ENCODE measurements at places on chromosomes 5 and 9.

GRCh38 chr5:158716668-158717067, 383.0 kb downstream of the EBF1 start:
- no peak for DNase-seq

DNA sequence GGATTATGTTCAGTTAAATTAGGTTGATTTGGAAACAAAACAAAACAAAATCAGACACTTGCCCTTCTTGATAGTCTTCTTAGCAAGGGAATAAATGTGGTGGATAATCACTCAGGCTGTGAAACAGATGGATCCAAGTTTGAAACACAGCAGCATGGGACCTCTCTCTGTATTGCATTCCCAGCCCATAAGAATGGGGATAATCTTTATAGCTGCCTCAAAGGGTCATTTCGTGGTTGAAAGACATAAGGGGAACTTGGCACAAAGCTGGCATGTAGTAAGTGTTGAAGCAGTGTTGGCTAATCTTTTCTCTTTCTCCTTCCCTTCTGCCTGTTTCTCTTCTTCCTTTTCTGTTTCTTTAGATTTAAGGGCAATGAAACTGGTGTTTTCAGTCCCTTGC, 333.9 kb upstream of the TLE4 start:
- no peak for DNase-seq

- DNase-seq = peak; percentile 37
Measured at GRCh38 chr5:50962934-50963872, 296.8 kb downstream of the PARP8 start.

DNA sequence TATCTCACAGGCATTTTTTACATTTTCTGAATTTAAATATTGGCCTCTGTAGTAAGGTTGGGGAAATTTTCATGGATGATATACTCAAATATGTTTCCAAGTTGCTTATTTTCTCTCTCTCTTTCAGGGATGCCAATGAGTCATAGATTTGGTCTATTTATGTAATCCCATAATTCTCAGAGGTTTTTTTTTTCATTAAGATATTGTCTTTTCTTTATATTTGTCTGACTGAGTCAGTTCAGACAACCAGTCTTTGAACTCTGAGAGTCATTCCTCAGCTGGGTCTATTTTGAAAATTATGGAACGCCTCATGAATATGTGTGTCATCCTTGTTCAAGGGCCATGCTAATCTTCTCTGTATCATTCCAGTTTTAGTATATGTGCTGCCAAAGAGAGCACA, 223.2 kb downstream of the PCSK1 start:
- DNase-seq = no peak

GRCh38 chr5:157130925-157131324, 11.7 kb downstream of the MED7 start:
- no peak for DNase-seq

DNA sequence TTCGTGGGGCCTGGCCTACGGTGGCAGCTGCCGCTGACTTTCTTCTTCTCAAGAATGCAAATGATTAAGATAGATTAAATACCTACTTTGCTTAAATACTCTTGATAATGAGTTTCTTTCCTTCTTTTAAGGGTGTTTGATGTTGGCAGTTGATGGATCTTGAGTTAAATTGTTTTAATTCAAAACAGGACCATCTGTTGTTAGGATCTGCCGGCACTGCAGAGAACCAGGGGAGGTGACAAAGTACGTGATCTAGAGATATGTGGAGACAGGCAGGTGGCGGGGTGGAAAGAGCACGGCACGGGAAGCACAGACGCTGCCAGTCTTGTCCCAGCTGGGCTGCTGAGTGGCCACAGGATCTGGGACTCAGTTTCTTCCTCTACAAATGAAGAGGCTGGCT, 37.9 kb downstream of the MED27 start:
- no peak for DNase-seq

DNA sequence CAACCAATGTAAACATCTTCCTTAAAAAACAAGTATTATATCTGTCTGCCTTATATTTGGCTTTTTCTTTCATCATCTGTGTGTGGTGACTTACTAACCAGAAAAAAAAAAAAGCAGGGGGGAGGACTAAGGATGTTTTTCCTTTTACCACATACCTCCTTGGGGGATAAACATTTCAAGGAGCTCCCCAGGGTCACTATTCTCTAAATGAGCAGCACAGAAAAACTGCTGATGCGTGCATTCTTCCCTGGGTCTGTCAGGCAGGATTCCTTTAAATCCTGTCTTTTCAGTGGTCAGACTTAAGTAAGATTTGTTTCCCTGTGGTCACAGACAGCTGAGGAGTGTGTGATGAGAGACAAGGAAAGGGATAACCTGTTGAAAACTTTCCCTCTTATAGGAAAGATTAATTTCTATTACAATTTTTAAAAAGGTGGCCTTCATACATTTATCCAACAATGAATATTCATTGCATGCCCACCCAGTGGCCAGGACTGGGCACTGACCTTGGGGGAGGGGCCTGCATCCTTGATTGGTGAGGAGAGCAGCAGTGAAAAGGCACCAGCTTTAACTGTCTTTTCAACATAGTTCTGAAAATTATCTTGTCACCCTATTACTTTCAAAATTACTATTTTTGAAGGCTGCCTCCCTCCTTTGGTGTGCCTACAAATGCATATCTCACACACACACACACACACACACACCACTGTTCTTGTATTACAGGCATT, 123.1 kb downstream of the TLE4 start:
- DNase-seq = no peak

GRCh38 chr9:76465442-76466298, 6.7 kb downstream of the GCNT1 start:
- DNase-seq = no peak

- no peak for DNase-seq
Measured at GRCh38 chr5:107424491-107424890, 246.2 kb downstream of the EFNA5 start.

DNA sequence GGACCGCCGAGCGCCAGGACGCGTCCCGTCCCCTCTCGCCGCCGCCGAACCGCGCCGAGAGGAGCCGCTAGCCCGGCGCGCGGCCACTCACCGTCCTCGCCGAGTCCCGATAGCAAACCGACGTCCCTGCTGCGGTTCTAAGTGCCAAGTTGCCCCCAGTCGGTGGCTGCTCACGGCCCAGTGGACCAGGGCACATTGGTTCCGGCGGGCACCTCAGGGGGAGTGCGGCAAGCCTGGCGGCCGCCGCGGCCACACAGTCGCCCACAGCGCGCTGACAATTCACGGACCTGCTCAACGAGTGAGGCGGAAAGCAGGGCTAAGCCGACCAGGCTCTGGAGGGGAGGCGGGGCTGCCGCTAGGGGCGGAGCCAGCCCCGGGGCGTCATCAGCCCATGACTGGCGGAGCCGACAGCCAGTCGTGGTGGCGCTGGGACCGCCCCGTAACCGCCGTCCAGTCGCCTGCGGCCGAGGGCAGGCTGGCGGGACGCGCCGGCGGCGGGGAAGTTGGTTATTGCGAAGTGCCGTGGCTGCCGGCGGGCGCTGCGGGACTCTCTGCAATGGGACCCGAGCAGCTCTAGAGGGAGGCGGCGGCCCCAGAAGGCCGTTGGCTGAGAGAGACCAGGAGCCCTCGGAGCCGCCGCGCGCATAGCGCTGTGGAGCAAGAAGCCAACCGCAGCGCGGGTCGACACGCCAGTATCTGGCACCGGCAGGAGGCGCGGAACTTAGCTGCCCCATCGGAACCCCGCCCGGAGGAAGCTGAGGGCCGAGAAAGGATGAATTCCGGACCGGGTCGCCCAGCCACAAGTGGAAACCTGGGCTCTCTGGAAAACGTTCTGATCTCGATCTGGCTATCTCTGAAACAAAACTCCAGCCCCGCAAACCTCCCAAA, at the start of gene MARCHF3:
Gene MARCHF3, minus strand, starts transcription at position 300 of the 888 bp plus-strand sequence. CDS start 112,387 bp downstream, outside the sequence.
- peak; percentile 89 for DNase-seq

- DNase-seq = no peak
Measured at GRCh38 chr5:82106756-82107155, 134.9 kb downstream of the ATG10 start.

DNA sequence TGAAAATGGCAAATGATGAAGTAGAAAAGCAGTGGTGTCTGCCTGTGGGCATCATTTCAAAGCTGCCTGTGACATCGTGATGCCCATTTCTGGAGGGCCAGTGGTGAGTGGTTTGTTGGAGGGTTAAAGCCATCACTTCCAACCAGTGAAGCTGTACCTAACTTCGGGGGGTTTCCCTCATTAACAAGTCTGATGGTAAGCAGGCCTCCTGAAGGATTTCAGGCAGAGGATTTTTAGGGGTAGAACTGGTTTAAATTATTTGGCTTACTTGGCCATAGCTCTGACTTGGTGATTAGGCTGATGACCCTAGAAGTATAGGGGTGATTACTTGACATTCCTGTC, 10.7 kb downstream of the TNFAIP8 start:
- no peak for DNase-seq

DNA sequence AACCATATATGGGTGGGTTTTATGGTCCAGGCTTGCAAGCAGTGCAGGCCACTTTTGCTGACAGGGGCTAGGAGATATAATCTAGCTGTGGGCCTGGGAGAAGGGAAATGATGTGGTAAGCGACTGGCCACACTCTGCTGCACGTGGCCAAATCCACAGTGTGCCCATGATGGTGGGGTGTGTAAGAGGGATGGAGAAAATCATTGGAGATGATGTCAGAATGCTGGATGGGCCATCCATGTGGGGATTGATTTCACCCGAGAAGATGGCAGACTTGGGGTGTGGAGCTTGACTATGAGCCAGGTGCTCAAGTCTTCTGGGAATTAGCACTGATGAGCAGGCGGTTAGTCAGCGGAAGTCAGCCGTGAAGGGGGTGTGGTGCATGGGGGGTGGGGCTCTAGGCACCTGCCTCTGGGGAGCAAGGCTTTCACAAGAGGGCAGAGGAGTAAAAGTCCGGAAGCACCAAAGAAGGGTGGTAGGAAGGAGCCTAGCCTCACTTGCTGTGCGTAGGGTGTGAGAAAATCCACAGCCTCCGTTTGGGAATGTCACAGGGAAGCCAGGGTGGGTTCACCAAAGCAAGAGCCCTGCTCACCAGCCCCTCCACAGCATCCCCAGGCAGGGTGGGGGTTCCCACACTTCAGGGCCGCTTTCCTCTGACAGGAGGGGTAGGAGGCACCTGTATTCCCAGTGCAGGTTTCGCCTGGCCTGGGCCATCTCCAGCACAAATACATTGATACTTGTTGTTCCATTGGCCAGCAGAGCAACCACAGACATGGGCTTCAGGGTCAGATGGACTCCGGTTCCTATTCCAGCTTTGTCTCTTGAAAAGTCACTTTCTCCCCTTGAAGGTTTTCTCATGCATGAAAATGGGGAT, 44.5 kb upstream of the ANGPTL2 start:
- DNase-seq = no peak

DNA sequence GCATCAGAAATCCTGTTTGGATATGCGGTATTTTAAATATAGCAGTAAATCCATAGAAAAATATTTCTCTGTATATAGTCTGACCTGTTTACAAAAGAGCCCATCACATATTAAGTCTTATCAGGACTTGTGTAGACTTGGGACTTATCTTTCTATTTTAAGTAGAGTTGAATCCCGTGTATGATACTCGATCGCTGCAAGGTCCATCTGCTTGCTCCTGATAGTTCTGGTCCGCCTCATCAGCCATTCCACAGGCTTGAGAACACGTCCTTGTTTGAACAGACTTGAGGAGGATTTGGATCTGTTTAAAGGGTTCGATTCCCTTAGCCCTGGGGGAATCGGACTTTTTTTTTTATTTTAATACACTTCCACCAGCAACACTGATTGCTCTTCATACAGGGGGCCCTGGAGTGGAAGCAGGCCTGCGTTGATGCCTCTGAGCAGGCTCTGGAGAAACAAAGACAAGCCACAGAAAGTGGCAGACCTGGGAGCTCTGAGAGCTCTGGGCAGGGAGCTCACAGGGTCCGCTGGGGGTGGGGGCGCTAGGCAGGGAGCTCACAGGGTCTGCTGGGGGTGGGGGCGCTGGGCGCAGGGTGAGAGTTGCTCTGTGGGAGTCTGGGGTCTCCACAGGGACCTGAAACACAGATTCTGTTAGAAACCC, 112.2 kb downstream of the MVB12B start:
- no peak for DNase-seq

- DNase-seq = no peak
Measured at GRCh38 chr9:132514011-132514744, 68.2 kb upstream of the BARHL1 start.

- no peak for DNase-seq
Measured at GRCh38 chr9:119272500-119273211, 96.6 kb downstream of the BRINP1 start.

DNA sequence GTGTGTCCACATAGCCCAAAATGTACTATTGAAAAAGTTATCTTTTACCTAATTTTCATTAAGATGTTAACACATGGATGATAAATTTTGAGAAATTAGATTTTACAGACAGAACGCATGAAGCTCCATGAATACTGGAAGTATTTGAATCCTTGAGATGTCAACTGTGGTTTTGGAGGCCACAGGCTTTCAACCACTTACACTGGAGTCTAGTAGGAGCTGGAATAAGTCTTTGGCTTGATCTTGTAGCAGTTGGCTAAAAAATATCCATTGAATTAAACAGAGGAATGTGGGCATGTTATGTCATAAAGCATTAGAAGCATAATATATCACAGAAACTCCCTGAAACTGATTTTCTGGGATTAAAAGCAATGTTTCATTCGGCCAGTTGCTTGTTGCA, 52.9 kb downstream of the CAMK4 start:
- no peak for DNase-seq
